ENCODE measurements at places on chromosomes 4 and X. TPM values are rescaled to one million over a fixed set of nuclear protein-coding genes. Genes with fewer than 3 reads are reported as not detected.

Gene DIPK2B
- 5.6 TPM for total RNA-seq

DNA sequence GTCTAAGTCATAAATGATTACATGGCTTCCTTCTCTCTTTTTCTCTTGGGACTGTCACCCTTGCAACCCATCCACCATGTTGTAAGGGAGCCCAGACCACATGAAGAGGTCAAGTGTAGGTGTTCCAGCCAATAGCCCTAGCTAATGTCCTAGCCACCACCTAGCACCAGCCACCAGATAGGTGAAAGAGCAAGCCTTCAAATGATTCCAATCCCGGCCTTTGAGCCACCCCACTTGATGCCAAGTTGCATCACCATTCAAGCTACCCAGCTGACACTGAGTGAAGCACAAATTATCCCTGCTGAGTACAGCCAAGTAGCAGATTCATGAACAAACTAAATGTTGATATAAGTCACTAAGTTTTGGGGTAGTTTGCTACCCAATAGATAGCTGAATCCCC, 274.3 kb downstream of the BCOR start:
- DNase-seq, result no peak

Gene SSX7
- not detected for total RNA-seq

DNA sequence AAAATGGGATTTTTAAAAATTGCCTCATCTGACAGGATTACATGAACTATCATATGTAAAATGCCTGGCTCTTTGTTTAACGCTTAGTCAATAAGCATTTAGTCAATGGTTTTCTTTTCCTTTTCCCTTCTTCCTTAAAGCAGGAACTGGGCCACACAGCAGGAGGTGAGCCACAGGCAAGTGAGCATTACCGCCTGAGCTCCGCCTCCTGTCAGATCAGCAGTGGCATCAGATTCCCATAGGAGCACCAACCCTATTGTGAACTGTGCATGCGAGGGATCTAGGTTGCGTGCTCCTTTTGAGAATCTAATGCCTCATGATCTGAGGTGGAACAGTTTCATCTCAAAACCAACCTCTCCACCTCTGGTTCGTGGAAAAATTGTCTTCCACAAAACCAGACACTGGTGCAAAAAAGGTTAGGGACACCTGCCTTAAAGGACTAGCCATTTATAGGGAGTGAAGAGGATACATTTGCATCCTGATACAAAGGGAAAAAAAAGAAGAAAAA, 306.1 kb downstream of the FBXW7 start:
- no peak for DNase-seq

Gene CCKAR
- 3.5 TPM for total RNA-seq

DNA sequence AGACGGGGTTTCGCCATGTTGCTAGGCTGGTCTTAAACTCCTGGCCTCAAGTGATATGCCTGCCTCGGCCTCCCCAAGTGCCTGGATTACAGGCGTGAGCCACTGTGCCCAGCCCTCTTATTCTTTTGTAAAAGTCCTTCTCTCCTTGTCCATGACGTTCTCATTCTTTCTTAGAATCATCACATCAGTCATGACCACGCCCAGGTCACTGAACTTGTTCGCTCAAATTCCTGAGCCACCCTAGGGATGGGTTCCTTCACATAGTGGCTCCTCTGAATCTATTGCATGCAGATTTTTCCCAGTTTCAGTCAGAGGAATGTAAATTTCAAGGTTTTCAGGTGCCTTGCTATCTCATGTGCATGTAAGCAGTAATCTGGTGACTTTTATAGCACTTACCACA, 15.7 kb downstream of the JADE1 start:
- DNase-seq, result no peak
